Diencephalon (tissue), 1 donor: ENCODE measurements at places on chromosomes 12 and 14. TPM values are rescaled to one million over a fixed set of nuclear protein-coding genes. Genes with fewer than 3 reads are reported as not detected.

The PTCSC3 gene
- total RNA-seq, result 0.69 TPM

The DNAI7 gene
- 12.0 TPM for total RNA-seq

The STAB2 gene
- under 0.01 TPM for total RNA-seq

The SLC5A8 gene
- 0.46 TPM for total RNA-seq

The GLIPR1L2 gene
- 2.3 TPM for total RNA-seq

The ORAI1 gene
- 3.9 TPM for total RNA-seq

The TDRD9 gene
- 4.4 TPM for total RNA-seq

The KIF5A gene
- 114 TPM for total RNA-seq

The KERA gene
- 0.23 TPM for total RNA-seq

The SOAT2 gene
- not detected for total RNA-seq

The RDH12 gene
- total RNA-seq, result 1.8 TPM

The IGF1 gene
- total RNA-seq, result 12.0 TPM

The ADCY4 gene
- total RNA-seq, result 3.2 TPM

The HOXC6 gene
- total RNA-seq, result not detected

The RAB15 gene
- 44.1 TPM for total RNA-seq

The MANSC1 gene
- 3.7 TPM for total RNA-seq

The AQP2 gene
- total RNA-seq, result not detected

The DDX51 gene
- total RNA-seq, result 12.0 TPM

The KLRC4 gene
- 1.2 TPM for total RNA-seq

The KRT82 gene
- total RNA-seq, result not detected

The SLC6A15 gene
- total RNA-seq, result 82.8 TPM

The EXOC3L4 gene
- 0.46 TPM for total RNA-seq

The NOXRED1 gene
- total RNA-seq, result 0.69 TPM

The SLC25A47 gene
- not detected for total RNA-seq

The CELA1 gene
- total RNA-seq, result not detected

The ITGA7 gene
- 14.5 TPM for total RNA-seq

The FSCB gene
- total RNA-seq, result not detected

The KRT78 gene
- not detected for total RNA-seq
